ENCODE measurements at places on chromosomes 2 and 18.

- no peak for DNase-seq
Measured at GRCh38 chr18:60936101-60936500, 397.1 kb upstream of the CDH20 start.

GRCh38 chr2:118683460-118683859, 164.0 kb downstream of the EN1 start:
- no peak for DNase-seq

DNA sequence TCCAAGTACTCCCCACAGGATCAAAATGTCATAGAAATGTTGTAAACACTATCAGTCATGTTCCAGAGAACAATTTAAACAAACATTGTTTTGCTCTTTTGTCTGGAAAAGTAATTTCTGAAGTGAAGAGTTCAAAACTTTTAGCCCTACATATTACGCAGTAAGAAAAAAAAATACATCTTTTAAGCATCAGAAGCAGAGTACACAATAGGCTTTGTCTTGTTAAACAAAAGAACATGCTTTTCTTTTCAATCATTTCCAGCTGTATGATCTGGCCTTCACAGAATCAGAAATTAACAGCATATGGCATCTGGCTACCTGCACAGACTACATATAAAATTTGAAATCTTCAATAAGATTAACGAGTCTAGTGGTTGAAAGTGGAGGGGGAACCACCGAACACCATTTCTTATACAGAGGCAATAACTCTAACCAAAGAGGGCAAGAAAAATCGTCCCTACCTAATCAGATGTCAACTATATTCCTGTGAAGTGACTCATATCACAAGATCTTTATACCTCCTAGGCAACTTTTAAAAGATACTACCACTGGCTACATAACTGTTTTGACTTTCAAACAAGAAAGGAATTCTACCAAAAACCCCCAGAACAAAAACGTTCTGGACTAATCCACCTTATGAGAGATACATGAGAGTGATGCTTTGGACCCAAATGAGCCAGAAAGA, 149.3 kb downstream of the EXOC6B start:
- DNase-seq = no peak

- DNase-seq = no peak
Measured at GRCh38 chr2:141565597-141565996, 565.2 kb downstream of the LRP1B start.

- DNase-seq = no peak
Measured at GRCh38 chr18:59481436-59481835, 122.4 kb upstream of the LMAN1 start.

DNA sequence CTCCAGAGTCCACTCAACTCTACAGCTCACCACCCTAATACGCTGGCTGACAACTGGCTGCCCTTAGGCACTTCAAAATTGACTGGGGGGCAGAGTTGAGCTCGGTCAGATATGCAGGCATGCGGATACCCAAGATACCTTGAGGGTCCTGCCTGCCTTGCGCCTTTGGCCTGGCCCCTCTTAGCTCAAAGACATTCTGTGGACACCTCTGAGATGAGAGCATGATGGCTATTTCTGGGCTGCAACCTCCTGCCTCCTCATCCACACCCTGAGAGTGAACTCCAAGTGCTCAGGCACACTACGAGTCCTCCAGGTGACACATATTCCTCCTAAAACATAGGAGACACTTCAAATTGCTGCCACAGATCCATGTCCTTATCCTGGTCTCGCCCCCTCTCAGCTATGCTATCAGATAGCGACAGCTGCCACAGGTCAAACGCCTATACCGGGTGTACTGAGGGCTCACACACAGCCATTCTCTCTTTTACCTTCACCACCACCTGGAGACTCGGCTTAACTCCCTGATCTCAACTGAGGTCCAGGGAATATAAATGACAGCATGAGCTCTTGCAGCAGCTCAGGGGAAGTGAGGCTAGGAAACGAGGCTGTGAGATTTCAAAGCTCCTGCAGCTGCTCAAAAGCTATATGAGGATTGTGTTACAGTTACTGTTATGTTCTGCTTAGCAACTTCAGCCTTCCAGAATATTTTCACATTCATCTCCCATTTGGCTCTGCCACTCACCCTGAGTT, 60.5 kb upstream of the TEX51 start:
- DNase-seq = no peak

GRCh38 chr2:150931451-150931850, 330.2 kb downstream of the RBM43 start:
- no peak for DNase-seq

DNA sequence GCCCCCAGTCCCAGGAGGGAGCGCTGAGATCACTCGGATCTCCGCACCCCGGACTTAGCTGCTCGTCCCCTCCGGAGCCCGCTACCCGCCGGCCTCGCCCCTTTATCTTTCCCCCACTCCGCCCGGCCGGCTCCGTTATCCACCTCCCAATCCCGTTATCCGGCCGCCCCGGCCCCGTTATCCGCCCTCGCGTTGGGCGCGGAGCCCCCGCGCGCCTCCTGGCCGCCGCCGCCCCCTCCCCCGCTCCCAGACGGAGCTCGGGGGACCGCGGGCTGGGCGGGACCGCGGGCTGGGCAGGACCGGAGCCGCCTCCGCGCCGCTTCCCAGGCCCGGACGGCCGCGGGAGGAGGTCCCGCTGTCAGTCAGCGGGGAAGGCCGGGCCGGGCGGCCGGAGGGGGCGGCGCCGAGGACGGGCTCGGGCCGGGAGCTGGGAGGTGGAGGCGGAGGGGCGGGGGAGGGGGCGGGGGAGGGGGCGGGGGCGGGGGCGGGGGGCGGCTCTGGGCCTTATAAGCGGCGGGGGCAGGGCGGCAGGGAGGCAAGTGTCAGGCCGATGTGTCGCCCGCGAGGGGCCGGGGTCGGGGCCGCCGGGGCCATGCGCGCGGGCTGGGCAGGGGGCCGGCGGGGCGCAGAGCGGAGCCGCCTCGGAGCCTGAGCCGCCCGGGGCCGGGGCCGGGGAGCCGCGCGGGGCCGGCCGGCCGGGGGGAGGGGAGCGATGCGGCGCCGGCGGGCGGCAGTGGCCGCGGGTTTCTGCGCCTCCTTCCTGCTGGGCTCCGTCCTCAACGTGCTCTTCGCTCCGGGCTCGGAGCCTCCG, at the start of gene PKDCC:
Gene PKDCC (plus strand): TSS at position 534 of the 811 bp plus-strand sequence. CDS start 179 bp downstream, at position 713.
- no peak for DNase-seq

- no peak for DNase-seq
Measured at GRCh38 chr2:219417374-219417773, 803 bp upstream of the DES start.

DNA sequence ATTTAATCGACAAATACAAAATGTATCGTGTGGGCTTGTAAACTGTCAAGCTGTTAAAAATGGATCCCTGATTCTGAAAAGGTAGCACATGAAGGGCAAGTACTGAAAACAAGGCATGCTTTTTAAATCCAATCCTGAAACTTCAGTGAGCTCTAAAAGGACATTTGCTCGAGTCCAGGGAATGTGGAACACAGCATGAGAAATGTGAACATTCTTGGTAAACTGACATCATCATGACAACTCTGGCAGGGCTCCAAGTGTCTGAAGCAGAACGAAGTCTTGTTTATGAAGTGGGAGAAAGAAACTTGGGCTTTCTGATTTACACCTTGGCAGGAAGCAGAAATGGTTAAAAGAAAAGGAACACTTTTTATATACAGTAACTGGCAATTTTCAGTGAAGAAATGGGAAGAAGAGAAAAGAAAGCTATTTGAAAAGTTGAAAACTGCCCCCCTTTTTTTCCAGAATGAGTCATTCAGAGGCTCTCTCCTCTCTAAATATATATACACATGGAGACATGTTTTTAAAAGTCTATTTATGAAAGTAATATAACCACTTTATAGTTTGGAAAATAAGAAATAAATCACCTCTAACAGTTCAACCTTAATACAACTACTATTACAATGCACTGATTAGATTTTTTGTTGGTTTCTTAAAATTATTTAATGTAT, 120.8 kb downstream of the GAREM1 start:
- DNase-seq = no peak

DNA sequence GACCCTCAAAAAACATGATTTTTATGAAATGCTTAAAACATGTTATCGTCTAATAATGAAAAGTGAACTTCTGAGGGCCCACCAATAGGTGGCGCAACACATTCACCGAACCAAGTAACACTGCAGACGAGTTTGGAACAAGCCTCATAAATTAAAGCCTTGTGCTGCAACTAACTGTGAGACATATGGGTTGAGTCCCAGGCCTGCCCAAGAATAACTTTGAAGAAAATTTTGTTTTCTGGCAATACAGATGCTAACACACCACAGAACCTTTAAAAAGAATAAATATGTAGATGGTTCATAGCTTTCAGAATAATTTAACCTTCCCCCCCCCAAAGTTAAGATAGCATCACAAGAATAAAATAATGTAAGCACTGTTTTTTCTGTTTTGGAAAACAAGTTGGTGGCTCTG, 285.9 kb downstream of the RNF144A start:
- DNase-seq = peak; percentile 80

DNA sequence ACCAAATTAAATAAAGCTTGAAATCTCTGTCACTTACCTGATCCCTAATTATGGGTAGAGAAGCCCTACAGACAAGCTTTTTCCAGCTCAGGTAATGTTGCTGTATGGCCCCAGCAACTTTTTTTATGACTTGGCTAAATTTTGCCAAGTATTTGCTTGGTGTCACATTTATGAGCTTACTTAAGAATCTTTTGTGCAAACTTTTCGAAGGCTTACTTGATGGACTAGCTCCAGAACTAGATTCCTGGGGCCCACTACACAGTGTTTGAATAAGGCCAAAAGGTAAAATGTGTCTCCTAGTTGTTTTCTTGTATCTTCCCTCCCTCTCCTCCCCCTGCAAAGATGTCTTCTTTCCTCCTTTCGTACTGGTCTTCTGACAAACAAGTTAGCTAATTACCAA, 257.9 kb downstream of the OSR1 start:
- no peak for DNase-seq

DNA sequence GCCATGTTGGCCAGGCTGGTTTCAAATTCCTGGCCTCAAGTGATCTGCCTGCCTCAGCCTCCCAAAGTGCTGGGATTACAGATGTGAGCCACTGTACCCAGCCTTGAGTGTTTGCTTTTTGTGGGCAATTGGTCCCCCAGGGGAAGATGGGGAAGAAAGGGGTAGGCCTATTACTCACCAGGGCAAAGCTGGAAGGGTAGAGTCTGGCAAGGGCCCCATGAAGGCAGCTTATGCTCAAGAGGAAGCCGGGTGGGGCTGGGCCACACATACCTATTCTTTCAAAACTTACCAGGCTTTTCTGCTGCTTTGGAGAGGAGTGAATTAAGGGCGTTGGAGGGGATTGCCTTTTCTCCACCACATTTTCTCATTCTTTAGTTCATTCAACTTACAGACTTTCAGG, 24.5 kb upstream of the CD28 start:
- DNase-seq = no peak

DNA sequence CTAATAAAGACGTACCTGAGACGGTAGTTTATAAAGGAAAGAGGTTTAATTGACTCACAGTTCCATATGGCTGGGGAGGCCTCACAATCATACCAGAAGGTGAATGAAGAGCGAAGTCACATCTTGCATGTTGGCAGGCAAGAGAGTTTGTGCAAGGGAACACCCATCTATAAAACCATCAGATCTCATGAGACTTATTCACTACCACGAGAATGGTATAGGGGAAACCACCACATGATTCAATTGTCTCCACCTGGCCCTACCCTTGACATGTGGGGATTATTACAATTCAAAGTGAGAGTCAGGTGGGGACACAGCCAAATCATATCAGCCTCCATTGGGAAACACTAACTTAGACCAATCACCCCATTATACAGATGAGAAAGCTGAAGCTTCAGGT, 81.4 kb downstream of the SKA1 start:
- DNase-seq = no peak

DNA sequence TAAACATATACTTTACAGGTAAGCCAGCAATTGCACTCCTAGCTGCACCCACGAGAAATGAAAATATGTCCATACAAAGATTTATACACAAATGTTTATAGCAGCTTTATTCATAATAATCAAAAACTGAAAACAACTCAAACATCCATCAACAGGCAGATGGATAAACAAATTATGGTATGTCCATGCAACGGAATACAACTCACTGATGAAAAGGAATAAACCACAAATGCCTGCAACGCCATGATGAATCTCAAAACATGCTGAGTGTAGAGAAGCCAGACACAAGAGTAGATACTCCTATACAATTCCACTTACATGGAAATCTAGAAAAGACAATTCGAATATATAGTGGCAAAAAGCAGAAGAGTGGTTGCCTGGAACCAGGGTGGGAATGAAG, 76.0 kb downstream of the EPAS1 start:
- no peak for DNase-seq

DNA sequence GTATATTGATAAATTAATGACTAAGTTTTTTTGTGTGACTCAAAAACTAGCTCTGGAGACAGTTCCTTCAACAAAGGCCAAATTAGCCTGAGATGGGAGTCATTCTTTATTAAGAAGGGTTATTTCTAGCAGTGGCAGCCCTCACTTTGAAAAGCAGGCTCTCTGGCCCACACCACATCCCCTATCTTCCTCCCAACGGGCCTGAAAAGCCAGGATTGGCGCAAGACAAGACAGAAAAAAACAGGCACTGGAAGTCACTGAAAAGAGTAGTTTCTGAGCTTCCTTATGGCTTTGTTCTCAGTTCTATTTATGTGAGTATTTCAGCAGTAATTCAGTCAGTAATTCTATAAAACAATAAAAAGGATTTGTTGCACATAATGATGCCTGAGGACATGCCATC, 149.0 kb downstream of the LAMA3 start:
- DNase-seq = no peak

DNA sequence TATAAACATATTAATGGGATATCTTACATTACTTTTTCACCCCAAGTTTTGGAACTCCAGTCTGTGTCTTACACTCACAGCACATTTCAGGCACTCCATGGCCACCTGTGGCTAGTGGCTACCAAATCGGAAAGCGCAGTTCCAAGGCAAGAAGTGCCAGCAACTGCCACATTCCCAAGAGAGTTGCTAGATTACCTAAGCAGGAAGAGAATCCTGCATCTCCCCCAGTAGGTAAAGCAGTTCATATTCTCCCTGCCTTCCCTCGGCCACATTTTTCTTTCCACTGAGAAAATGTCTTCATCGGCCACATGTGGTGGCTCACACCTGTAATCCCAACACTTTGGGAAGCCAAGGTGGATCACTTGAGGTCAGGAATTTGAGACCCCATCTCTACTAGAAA, 62.8 kb downstream of the MEX3C start:
- no peak for DNase-seq

GRCh38 chr2:10478916-10479315, 30.8 kb upstream of the ODC1 start:
- DNase-seq = no peak

DNA sequence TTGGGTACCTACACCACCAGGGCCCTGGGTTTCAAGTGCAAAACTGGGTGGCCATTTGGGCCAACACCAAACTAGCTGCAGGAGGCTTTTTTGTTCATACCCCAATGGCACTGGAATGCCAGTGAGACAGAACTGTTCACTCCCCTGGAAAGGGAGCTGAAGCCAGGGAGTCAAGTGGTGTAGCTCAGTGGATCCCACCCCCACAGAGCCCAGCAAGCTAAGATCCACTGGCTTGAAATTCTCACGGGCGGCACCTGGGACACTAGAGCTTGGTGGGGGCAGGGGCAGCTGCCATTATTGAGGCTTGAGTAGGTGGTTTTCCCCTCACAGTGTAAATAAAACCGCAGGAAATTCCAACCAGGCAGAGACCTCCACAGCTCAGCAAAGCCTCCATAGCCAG, 46.0 kb upstream of the FAM110C start:
- no peak for DNase-seq
